8988T (cell line): ENCODE measurements at places on chromosomes 1 and 21.
A peak's percentile ranks its signal among the peaks of the same experiment; 100 is the strongest.

DNA sequence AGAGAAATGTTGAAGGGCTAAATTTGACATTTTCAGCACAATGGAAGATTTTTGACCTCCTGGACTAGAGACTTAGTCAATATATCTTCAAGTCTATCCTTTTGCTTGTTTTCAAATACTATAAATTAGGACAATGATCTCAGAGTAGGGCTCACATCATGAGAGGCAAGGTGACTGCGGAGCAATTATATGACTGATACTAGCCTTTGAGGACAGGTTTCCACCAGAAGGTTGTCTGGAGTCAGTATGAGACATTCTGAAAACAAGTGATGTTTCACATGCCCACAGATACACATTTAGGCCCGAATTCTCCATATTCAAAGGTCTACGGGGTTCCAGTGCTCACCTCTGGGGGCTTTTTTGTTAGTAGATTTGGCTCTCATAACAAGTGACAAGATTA lies 142.3 kb upstream of the SAMSN1 start:
- no peak for DNase-seq

DNA sequence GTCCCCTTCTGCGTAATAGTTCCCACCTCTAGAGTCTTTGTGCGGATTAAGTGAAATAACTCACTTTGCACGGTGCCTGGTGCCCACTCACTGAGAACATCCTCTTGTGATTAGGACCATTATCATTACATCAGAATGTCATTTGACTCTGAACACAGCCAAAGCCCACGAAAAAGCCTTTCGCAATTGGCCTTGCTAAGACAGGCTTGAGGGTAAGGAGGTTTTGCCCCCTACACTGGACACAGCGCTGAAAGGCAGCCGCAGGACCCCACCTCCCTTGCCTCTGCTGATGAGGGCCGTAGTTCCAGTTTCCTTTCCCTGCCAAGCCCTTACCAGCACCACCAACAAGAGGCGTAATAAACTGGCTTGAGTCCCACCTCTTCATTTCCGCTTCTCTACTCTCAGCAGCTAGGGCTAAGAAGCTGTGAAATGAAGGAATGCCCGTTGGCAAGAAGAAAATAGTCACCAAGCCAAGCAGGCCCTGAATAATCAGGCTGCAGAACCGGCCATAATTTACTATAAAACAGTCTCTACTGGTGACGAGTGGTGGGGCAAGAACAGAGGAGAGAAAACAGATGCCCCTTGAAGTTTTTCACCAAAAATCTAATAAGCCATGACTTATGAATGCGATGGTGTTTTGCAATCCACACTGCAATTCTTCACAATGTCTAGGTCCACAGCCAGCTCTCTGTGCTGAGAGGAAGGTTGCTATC lies 53.1 kb downstream of the SH3GLB1 start:
- no peak for DNase-seq

GRCh38 chr1:229410692-229411433 lies 23.0 kb downstream of the ACTA1 start:
- peak; percentile 53 for DNase-seq

GRCh38 chr1:53049574-53049967 lies 12.4 kb upstream of the PODN start:
- DNase-seq = no peak

DNA sequence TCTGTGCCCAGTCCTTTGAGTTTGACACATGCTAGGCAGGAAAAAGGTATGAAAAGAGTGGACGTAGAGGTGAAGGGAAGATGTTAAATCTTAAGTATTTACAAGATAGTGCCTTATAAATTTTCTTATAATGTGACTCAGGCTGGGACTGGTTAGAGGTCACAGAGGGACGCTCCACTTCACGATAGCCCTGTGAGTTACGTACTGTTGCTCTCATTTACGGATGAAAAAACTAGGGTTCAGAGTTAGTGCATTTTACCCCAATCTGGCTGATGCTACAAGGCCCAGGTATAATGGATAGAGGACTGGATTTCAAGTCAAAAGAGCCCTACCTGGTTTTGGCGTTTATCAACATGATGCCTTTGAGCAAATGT lies 1.4 kb upstream of the TUT4 start:
- no peak for DNase-seq

DNA sequence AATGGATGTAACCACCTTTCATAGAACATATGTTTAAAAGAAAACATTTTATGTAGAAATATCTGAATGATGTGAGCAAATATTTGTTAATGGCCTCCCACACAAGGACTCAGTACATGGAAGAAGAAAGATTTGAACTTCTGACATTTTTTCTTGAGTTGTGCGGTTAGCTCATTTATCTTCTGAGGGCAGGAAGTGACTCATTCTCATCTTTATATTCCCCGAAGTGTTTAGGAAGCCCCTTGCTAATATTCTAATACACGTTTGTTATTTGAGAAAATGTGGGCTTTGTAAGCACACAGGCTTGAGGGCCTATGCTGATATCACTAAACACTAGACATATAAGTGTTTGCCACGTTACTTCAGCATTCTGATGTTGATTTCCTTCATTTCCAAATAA lies 392.5 kb upstream of the PTBP2 start:
- no peak for DNase-seq

- DNase-seq = no peak
Measured at GRCh38 chr21:20822666-20823065, 175.5 kb upstream of the NCAM2 start.

DNA sequence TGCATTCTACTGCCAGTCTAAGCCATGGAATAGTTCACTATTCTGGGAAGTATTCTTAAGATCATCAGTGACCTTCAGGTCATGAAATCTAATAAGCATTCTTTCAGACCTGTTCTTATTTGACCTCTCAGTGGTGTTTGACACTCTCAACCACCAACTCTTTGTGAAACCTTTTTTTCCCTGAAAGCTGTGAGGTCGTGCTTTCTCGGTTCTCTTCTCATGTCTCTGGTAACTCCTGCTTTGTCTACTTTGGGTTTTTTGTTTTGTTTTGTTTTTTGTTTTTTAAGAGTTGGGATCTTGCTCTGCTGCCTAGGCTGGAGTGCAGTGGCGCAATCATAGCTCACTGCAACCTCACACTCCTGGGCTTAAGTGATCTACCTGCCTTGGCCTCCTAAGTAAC lies 56.3 kb downstream of the POU2F1 start:
- DNase-seq = no peak

DNA sequence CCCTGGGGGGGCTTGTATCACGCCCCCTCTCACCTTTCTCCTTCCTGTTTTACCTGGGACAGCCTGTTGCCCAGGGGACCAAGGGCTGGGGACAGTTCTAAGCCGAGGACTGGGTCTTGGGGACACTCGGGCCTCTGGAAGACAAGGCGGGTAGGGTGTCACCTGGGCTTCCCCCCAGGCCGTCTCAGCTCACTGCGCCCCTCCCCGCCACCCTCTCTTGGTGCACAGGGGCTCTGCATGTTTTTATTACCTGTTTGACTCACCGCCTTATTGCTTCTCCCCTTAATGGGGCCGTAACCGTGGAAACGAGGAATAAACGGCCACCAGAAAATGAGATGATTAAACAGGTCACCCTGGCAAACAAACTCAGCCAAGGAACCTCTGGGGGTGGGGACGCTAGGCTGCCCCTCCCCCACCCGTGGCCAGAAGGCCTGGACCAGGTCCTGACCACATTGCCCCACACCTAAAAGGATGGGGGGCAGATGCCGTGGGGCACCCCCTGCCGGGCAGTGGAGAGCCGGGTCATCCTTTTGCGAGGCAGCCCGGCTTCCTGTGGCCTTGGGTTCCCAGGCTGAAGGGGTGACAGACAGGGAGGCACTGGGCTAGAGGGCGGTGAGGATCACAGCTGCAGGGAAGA lies 109.9 kb downstream of the CASZ1 start:
- DNase-seq = no peak

GRCh38 chr1:226708342-226708780 lies 30.7 kb downstream of the ITPKB start:
- DNase-seq = no peak

DNA sequence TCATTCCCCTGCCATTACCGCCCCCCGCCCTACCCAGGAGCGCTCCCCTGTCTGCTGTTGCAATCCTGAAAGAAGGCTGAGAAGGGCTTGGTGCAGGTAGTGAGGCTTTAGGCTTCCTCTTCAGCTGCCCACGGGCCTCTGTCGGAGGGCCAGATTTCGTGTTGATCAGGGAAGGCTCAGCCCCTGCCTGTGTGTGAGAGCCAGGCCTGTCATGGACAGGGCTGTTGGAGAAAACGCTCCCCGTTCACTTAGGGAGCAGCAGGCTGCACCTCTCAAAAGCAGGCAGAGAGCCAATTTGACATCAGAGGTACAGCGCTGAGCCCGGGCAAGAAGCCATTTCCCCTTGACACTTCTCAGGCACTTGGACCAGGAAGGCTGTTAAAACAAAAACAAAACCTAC lies 19.0 kb downstream of the TEX35 start:
- DNase-seq = no peak

DNA sequence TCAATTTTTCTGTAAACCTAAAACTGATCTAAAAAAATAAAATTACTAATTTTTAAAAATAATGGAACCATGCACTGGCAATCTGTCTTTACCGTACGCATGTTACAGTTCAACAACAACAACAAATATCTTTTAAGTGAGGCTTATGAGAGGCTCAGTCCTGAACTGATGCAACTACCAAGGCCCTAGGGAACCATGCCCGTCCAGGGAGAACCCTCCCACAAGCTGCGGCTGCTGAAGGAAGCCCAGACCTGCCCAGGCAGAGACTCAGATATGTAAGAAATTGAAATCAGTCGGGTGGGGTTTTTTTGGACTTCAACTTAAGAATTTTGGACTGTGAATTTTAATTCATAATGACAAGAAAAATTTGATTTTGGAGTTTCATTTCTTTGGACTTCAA lies 91.1 kb downstream of the NPHP4 start:
- no peak for DNase-seq

DNA sequence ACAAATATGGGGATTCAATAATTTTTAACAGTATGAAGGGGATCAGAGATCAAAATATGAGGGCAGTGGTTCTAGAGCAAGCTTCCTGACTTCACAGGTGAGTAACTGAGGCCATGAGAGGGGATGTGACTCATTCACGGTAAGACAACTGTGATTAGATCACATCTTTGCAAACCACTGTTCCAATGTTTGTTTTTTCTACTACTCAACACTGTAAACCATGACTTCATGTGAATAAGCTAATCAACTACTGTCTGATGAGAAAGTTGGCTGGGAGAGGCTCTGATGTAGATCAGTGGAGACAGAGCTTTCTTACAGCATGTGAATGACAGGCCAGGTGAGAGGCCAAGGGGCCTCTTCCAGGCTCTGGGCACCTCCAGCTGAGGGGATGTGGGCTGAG lies 84.7 kb downstream of the BRINP2 start:
- no peak for DNase-seq

GRCh38 chr1:97105531-97105930 lies 383.9 kb downstream of the PTBP2 start:
- DNase-seq = no peak

DNA sequence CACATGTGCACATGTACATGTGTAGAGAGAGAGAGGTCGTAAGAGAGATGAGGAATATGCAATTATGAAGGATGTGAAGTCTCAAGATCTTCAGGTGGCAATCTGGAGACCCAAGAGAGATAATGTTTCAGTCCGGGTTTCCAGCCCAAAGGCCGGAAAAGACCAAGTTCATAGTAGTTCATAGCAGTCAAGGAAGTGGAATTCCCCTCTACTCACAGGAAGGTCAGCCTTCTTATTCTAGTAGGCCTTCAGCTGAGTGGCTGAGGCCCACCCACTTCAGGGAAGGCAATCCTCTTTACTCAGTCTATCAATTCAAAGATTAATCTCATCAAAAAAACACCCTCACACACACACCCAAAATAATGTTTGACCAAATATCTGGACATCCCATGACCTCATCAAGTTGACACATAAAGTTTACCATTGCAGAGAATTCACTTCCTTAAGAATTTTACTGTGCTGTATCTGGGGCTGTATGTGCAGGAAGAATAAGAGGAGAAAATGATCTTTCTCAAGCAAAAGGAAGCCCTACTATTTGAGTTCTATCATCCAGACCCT lies 114.6 kb downstream of the TNFSF18 start:
- no peak for DNase-seq

DNA sequence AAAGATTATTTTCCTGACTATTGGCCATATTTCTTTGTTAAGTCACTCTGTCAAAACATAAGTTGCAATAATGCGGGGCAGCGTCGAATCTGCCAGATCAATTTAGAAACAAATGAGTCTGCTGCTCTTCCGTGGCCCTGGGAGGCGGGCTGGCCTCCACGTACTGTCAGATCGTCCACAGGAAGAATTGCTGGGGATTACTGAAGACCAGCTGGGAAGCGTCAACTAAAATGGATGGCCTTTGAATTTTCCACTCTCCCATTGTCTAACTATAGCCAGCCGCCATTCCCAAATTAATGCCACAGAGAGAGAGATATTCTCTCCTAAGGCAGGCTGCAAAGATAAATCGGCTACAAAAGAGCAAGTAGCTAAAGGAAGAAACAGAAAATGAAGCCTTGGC lies 560.2 kb downstream of the SMYD3 start:
- DNase-seq = no peak

- no peak for DNase-seq
Measured at GRCh38 chr21:26351661-26352060, 181.1 kb upstream of the APP start.

GRCh38 chr1:219659684-219660083 lies 46.8 kb upstream of the ZC3H11B start:
- no peak for DNase-seq

GRCh38 chr1:32684167-32684811 lies 18.3 kb downstream of the SYNC start:
- DNase-seq = no peak

DNA sequence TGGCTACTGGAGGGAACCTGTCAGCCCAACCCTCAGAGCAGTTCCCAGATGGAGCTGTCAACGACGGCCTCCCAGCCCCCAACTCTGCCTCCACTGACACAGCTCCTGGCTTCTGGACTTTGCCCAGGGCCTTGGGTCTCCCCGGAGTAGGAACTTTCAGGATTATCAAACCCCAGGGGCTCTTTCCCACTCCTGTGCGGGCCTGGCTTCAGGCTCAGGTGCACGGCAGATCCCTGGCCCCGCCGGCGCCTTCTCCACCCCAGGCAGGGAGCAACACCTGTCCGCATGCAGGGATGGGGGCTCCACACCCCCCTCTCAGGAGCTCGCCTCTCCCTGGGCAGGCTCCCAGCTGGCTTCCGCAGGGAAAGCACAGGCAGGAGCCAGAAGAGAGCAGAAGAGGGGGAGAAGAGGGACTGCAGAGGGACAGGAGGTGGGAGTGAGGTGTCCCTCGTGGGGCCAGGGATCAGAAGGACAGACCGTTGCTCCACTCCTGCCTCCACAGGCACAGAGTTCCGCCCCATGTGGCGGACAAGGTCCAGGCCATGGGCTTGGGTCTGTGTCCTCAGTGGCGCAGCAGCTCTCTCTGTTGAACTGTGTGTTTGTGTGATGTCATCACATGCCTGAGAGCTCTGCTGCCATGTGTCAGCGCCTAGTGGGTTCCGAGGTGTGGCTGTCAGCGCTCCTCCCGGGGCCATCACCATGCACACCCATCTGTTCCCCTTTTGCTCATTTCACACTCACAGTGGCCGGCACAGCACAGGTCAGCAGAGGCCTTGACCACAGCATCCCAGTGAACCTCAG lies 107.7 kb downstream of the PDE9A start:
- no peak for DNase-seq

GRCh38 chr1:79472067-79472656 lies 465.6 kb upstream of the ADGRL4 start:
- DNase-seq = no peak

- no peak for DNase-seq
Measured at GRCh38 chr1:23964235-23964668, 4.6 kb downstream of the PNRC2 start.
